ENCODE measurements at places on chromosomes 5 and 9.

GRCh38 chr5:180090769-180091546, 19.4 kb upstream of the RNF130 start:
- no peak for DNase-seq

DNA sequence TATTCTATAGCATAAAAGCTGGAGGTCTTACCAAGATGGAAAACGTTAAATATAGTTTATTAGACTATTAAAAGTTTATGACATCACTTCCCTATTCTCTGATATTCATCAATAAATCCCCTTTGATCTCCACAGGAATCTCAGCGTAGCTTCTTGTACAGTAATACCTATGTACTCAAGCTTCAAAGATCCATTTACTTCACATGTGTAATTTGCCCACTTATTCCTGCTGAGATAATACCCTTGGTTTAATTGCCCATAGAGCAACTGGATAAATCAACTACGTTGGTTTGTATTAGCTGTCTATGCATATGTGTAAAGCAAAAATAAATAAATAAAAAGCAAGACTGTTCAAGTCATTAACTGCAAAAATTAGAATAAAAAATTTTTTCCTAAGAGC, 219.7 kb downstream of the EFNA5 start:
- no peak for DNase-seq

GRCh38 chr9:128495296-128495695, 9.2 kb upstream of the GLE1 start:
- no peak for DNase-seq

- DNase-seq = no peak
Observed at GRCh38 chr5:28313321-28313951, 1275.0 kb upstream of the CDH9 start.

- no peak for DNase-seq
Observed at GRCh38 chr9:107226421-107226820, 56.7 kb upstream of the RAD23B start.

Data from CD8-positive, alpha-beta memory T cell (primary cell).